ENCODE measurements at places on chromosomes 3 and 15.

- no peak for DNase-seq
These were observed 140.9 kb downstream of the ATP8B4 start for GRCh38 chr15:49978121-49978520.

DNA sequence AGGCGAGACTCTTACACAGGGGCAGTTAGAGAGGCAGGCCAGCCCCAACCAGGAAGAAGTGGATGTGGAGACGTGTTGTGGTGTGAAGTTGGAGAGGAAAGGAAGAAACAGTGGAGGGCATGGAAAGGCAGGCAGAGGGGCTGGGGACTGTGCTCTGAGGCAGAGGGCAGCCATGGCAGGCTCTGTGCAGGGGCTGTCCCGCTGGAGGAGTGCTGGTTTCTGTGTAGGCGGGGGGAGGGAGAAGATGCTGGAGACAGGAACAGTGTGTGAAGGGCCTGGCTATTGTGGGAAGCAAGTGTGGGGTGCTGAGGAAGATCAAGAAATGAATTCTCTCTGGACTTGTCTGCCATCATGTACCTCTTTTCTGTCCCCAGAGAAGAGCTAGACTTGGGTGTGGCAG is 21.0 kb downstream of the SNAPC5 start:
- no peak for DNase-seq

- DNase-seq: no peak
These were observed 153.4 kb downstream of the RORA start for GRCh38 chr15:61075741-61076140.

DNA sequence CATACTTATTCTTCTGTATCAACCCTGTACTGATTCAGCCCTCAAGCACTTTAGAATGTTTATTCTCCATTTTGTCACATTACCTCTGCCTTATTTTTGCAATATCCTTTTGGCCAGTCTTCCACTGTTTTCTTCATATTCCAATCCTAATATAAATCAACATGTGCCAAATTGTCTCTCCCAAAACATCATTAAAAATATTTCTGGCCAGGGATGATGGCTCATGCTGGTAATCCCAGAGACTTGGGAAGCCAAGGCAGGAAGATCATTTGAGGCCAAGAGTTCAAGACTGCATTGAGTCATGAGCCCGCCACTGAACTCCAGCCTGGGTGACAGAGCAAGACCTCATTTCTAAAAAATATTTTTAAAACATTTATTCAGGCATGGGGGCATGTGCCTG is 641.4 kb upstream of the CBLB start:
- no peak for DNase-seq

DNA sequence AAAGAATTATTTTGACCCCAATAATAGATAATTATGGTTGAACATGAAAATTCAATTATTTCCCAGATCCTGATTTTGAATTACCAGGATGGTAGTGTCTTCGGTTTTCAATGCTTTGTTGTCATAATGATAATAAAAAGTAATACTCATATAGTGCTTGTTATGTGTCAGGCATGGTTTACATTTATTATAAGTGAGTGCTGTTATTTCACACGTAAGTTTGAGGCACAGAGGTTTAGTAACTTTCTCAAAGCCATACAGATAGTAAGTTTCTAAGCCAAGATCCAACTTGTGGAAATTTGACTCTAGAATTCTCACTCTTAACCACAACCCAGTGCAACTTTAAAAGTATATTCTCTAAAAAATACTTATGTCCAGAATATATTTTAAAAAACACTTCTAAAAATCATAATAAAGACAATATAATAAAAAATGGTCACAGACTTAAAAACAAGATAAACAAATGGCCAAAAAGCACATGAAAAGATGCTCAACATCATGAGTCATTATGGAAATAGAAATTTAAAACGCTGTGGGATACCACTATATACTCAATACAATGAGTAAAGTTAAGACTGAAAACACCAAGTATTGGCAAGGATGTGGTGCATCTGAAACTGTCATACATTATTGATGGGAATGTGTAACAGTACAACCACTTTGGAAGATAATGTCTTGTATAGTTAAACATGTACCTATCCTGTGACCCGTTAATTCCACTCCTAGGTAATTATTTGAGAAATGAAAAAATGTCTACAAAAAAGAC is 45.2 kb downstream of the SPRED1 start:
- no peak for DNase-seq

- DNase-seq: no peak
These were observed 76.2 kb downstream of the PLXNA1 start for GRCh38 chr3:127059072-127059471.

GRCh38 chr3:13479332-13479581 is 849 bp upstream of the HDAC11 start:
- no peak for DNase-seq

- DNase-seq: no peak
These were observed 51.4 kb upstream of the CTSH start for GRCh38 chr15:78995921-78996893.

- DNase-seq: no peak
These were observed 413.9 kb upstream of the MDFIC2 start for GRCh38 chr3:70726096-70726938.

DNA sequence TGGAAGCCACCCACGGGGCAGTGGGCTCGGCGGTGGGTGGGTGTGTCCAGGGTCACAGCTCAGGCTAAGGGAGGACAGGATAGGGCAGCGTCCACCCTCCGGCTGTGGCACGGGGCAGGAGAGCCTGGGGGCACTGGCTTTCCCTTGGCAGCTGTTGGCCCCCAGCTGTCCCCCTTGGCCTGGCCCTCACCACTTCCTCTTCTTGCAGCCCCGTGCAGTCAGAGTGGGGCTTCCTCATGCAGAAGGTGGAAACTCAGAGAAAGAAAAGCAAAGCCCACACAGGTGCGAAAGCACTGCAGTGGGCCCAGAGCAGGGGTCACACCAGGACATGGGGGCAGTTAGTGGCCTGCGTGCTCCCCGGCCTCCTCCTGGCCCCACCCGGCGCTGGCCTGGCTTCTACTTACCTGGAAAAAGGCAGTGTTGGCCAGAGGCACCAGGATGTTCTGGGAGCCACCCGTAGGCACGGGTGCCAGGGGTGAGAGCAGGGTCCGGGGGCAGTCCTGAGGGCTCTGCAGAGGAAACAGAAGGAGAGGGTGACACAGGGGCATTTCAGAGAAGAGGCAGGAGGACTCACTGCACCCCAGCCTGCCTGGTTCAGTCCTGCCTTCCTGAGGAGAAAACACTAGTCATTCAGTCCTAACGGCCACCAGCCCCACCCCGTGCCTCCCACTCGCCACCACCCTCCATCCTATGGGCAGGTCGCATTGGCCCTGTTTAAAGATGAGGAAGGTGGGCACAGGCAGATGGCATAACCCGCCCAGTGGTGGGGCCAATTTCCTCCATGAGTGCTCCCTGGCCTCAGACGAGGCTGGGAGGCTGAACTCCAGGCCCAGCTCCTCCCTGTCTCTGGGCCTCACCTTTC is 28.3 kb downstream of the PLXND1 start:
- DNase-seq: no peak

DNA sequence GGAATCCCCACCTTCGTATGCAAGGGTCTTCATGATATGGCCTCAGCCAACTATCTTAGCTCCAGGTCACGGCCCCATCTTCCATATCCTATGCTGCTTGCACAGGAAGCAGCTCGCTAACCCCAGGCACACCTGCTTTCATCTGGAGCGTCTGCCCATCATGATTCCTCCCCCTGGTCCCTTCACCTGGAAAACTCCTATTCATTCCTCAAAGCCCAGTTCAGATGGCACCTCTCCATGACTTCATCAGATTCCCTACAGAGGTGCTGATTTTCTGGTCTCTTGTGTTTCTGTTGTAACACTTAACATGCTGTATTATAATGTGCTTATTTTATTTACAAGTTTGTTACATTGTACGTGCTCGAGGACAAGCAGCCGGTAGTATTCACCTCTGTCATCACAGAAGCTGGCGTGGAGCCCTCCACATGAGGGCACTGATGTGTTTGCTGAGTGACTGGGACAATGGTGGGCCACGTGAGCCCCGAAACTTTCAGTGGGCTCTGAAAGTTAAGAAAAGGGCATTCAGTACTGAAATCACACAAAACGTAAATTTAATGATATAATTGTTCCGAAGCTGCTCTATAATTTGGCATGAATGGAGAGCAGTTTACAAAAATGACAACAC is 16.2 kb downstream of the MUC20 start:
- no peak for DNase-seq

- no peak for DNase-seq
These were observed 4.6 kb downstream of the GLCE start for GRCh38 chr15:69164807-69165636.

GRCh38 chr3:175695251-175695650 is 836.1 kb downstream of the NAALADL2 start:
- no peak for DNase-seq

DNA sequence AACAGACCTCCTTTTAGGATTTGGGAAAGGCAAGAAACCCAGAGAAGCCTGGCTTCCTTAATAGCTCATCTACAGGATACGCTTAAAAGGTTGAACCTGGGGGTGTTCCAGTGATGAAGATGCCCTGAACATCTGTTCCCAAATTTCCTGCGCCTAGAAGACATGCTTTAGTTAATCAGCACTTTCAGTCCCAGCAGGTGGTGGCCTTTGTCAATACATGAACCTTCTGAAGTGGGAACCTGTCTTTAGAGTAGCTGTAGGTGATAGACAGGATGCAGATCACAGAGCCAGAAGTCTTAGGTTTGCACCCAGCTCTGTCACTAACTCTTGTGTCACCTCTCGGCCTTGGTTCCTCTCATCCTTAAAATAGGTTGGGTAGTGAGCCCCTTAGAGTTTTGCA is 149.7 kb upstream of the SYNPR start:
- no peak for DNase-seq

DNA sequence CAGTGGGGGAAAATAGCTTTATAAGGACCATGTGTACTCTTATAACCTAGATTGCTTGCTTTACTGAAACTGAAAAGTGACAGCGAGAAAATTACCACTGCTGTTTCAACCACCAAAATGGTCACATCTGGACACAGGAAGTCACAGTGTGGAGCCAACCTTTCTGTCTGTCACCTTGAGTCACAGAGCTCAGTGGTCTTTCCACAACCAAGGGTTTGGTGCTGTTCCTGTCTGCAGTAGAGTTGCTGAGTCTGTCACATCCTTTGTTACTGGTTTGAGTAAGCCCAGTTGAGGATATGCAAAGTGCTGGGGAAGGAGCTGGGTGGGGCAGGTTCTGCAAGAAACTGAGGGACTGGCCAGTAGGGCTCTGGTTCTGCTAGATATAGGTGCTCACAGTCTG is 139.1 kb upstream of the EIF1B start:
- DNase-seq: no peak

- no peak for DNase-seq
These were observed 99.0 kb downstream of the TMCC1 start for GRCh38 chr3:129794311-129795185.

- DNase-seq: no peak
These were observed 299.8 kb downstream of the CNTN3 start for GRCh38 chr3:74314696-74315095.

DNA sequence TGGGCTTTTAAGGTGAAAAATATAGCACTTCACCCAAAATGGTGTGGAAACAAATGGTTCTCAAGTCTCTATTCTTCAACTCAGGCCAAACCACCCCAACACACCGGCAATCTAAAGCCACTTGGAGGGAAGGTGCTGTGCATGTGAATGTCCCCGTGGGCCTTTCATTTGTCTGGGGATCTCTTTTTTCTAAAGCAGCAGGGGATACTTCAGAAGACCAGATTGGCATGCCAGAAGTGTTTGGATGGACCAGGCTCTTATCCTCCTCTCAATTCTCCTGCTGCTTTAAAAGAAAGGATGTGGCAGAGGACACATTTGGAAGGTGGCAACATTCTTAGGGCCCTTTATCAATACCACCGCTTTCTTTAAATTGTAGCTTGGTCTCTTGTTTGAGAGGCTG is 193.1 kb downstream of the MEIS2 start:
- no peak for DNase-seq

GRCh38 chr15:58511599-58511987 is 79.8 kb downstream of the LIPC start:
- no peak for DNase-seq

DNA sequence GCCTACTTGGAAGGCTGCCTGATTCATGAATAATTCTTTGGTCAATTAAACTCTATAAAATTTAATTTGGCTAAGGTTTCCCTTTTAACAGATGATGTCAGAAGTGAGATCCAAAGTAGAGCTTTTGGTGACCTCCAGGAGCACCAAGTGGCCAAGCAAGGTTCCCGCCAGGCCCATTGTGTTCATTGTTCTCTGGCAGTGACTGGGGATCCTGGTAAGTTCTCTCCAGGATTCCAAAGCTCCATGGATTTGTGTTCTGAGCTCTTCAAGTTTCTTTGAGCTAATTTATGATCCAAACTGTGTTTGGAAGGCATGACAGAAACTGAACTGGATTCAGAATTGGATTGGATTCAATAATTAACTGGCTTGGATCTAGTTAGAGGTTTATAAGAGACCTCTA is 72.0 kb upstream of the ALDH1L1 start:
- no peak for DNase-seq

DNA sequence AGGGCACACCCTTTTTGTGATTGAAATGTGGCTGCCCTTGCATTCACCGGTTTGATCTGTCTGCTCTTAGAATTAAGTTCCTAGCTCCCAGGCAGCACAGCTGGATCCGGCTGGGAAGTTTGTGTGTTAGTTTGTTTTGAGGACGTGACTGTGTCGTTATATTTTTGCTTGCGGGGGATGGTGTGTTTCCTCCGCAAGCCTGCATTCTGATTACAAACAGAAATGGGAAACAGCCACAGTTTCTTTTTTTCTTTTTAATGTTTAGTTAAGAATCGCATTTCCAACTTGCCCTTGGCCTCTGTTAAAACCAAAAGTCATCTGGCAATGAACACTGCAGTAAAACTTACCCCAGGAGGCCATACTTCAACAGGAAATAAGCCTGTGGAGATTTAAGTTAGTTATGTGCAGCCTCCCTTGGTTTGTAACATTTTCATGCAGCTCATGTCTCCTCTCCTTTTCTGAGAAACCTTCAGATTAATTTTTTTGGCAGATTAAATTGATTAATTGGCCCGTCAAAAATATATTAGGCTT is 888 bp downstream of the TMOD3 start:
- no peak for DNase-seq

GRCh38 chr15:101506491-101506890 is 17.0 kb upstream of the PCSK6 start:
- no peak for DNase-seq

GRCh38 chr3:56775838-56776555 is 25.8 kb downstream of the ARHGEF3 start:
- no peak for DNase-seq

Data from activated T-helper 1 cell treated with anti-CD3 and anti-CD28 coated beads, Interleukin-12 subunit alpha, Interleukin-12 subunit beta, Interleukin-2, Interleukin-4 antibody, amounts not matched to agents 30 ng/mL and 10 ng/mL and 1 ng/mL, durations not matched to agents 14 hours and 24 hours and 36 hours (primary cell).